ENCODE measurements at places on chromosomes 3 and 15.

- DNase-seq, result no peak
These were observed 397.1 kb upstream of the KCNMB2 start for GRCh38 chr3:178139116-178139515.

- DNase-seq, result no peak
These were observed 42.3 kb downstream of the DLG1 start for GRCh38 chr3:197256104-197256503.

DNA sequence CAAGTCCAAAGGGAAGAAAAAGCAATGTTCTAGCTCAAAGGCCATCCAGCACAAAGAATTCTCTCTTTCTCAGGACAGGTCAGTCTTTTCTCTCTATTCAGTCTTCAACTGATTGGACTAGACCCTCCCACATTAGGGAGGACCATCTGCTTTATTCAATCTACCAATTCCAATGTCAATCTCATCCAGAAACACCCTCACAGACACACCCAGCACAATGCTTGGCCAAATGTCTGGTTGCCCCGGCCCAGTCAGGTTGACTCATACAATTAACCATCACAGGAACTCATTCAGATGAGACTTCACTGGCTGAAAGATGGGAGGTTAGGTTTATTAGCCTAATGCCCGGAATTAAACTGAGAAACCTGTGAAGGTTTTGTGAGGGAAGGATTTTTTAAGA lies 32.4 kb downstream of the ACAN start:
- DNase-seq, result no peak

DNA sequence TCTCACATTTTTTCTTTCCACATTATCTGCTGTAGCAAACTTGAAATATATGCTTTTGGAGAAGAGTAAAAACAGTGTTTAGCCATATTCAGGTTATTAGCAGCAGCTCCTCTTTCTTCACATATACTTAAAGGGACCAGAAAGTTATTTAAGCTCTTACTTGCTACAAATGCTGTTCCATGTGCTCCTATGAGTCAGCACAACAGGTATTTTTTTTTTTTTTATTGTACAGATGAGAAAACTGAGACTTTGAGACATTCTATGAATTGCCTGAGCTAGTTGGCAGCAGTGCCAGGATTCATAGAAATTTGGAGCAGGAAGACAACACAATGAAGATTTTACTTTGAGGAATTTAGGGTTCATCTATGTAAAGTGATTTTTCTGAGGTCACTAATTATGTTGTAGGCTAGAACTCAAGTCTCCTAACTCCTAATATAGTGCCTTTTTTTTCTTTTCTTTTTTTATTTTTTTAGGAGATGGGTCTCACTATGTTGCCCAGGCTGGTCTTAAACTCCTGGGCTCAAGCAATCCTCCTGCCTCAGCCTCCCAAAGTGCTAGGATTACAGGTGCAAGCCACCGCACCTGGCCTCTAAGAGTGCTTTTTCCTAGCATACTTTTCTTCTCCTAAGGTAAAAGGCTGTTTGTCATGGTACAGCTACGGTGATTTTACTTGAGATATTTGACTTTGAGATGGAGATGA lies 23.6 kb downstream of the SETD5 start:
- DNase-seq, result no peak

- DNase-seq, result no peak
These were observed 177.5 kb downstream of the FNDC3B start for GRCh38 chr3:172216911-172217310.

DNA sequence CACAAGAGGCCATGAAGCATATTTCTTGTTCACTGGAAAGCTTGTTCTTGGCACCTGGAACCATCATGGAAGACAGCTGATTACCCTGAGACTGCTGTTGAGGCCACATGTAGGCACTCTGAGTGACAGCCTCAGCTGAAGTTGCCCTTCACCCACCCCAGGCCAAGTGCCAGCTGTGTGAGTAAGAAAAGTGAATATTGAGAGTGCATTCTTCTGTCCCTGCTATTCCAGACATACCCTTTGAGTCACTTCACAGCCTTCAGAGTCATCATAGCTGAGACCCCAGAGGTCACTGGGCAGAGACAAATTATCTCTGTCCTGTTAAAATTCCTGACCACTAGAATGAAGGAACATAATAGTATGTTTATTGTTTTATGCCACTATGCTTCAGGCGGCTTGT lies 79.6 kb downstream of the NFKBIZ start:
- no peak for DNase-seq

DNA sequence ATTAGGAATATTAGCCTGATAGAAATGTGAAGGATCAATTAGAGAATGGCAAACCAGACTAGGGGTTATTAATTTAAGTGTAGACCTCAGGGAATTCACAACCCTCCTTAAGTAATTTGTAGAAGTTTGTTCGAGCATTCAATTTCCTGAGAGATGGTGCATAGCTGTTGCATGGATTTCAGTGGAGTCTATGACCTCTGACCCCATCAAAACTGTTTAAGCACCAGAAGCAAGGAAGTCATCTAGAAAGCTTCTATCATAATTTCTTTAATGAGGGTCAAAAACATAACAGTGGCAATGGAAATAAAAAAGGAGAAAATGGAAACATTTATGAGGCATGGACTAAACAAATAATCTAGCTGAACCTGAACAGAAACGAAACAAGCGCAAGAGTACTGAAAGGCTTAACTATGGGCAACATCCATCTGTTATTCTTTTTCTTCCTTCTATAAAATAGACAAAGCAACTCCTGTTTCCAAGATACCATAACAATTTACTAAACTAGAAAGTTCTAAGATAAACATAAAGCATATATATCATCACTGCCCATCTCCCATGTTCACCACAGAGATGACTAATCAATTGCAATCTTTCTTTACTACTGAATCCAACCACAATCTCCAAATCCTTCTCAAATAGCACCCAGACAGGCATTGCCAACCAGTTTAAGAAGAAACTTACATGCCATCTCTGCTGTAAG lies 151.4 kb downstream of the THRB start:
- DNase-seq, result no peak

Data from forelimb muscle (tissue), 1 donor.